ENCODE measurements at places on chromosomes 3 and 15.

- DNase-seq = no peak
These were observed 25.8 kb downstream of the RAF1 start for GRCh38 chr3:12638105-12638504.

DNA sequence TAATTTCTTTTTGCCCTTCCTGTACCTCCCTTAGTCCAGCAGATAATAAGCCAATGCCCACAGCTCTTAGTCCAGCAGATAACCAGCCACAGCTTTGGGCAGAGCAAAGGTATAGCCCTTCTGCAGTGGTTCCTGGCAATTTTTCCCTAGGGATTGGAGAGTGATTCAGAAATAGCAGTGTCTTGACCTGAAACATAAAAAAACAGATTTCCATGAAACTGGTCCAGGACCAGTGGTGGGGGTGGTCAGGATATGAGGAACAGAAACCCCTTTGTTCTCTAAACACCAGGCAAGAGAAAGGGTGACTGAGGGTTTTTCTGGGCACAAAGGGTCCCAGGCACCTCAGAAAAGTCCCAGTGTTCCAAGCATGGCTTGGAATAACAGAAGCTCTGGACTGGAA is 103.4 kb downstream of the ARRDC4 start:
- DNase-seq = no peak

GRCh38 chr15:99268431-99268830 is 17.1 kb downstream of the LRRC28 start:
- DNase-seq = no peak

GRCh38 chr3:66661628-66662027 is 160.8 kb upstream of the LRIG1 start:
- DNase-seq = no peak

GRCh38 chr15:99476413-99477222 is 89.2 kb upstream of the MEF2A start:
- no peak for DNase-seq

- DNase-seq = no peak
These were observed 183.3 kb upstream of the ZBTB20 start for GRCh38 chr3:115330430-115330829.

Measured in activated effector memory CD4-positive, alpha-beta T cell treated with Interleukin-2 at 50 U/mL for 16 hours (primary cell).